Activated CD8-positive, alpha-beta memory T cell treated with anti-CD3 and anti-CD28 coated beads for 48 hours (primary cell): ENCODE measurements at places on chromosomes 1 and 21.
A peak's percentile ranks its signal among the peaks of the same experiment; 100 is the strongest.

DNA sequence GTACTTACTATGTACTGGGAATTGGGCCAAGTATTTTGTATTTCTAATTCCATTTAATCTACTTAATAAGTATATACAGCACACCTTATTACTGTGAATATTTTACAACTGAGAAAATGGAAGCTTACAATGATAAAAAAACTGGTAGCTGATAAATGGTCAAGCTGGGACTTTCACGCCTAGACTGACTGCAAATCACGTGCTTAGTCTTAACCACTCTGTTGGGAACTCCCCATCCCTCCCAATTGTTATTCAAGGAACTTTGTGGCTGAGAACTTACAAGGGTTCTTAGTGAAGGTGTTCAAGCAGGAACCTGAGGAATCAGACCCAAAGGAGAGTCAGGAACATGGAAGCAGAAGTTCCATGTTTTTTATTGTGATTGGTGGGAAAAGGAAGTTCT, 26.9 kb downstream of the CD84 start:
- DNase-seq, result no peak

- no peak for DNase-seq
Observed at GRCh38 chr1:201528631-201529252, 10.2 kb upstream of the NAV1 start.

GRCh38 chr1:9097947-9098705, 28.7 kb upstream of the SLC2A5 start:
- DNase-seq, result no peak

- DNase-seq, result no peak
Observed at GRCh38 chr1:207817166-207817565, 65.3 kb downstream of the CD46 start.

- DNase-seq, result no peak
Observed at GRCh38 chr1:98253145-98253544, 332.3 kb upstream of the DPYD start.

GRCh38 chr21:43880111-43880985, 15.3 kb downstream of the AGPAT3 start:
- DNase-seq, result no peak

DNA sequence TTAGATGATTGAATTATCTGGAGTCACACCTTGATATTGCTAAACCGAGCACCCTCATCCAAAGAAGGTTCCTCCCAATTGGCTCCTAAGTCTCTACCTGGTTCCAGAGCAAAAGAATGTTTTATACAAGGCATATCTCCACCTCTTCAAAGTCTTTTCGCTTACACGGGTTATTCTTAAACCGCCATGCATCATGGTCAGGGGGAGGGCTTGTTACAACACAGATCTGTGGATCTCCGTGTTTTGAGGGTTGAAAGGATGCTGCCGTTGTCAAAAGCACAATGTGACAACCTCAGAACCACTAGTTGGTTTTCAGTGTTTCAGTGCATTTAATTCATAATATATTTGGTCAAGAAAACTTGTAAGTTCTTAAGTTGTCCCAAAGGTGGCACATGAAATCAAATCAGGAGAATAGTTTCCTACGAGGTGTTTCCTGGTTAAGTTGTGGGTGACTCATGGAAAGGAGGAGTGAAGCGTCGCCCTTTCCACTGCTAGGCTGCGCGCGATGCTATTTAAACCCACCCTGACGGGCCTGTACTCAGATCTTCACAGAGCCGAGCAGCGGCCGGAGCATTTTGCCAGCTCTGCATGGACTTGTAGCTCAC, 1531.6 kb upstream of the TPTE start:
- no peak for DNase-seq

DNA sequence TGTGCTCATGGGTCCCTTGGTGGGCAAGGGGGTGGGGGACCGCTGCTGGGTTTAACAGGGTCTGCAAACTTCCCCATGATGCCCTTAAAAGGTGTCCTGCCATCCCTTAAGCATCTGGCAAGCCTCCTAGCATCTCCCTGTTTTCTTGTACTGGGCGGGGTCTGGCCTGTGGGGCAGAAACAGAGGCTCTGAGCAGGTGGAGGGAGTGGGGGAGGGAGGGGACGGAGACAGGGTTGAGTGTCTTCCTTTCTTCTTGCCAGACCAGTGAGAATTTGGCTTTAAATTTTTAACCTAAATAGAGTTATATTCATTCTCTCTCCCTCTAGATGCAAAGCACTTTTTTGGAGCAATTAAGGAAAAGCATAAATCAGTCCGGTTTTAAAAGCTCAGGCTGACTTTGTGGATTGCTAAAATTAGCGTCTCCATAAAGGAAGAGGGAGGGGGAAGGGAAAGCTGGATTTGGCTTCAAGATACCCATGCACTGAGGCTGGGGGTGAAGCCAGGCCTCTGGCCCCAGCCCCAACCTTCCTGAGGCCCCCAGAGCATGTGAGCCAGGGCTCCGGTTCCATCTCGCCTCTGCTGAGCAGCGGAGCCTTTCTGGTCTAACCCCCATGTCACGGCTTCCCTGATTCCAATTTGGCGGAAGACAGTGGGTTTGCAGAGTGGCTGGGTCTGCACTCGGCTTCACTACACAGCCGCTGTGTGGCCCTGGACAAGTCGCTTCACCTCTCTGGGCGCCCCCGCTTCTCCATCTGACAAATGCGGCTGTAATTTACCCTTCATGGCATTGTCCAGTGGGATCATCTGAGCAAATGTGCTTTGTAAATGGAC, 25.3 kb downstream of the IGSF21 start:
- no peak for DNase-seq

- no peak for DNase-seq
Observed at GRCh38 chr1:100130552-100131077, 2.1 kb downstream of the SASS6 start.

- no peak for DNase-seq
Observed at GRCh38 chr1:157315544-157315943, 177.3 kb upstream of the ETV3 start.

DNA sequence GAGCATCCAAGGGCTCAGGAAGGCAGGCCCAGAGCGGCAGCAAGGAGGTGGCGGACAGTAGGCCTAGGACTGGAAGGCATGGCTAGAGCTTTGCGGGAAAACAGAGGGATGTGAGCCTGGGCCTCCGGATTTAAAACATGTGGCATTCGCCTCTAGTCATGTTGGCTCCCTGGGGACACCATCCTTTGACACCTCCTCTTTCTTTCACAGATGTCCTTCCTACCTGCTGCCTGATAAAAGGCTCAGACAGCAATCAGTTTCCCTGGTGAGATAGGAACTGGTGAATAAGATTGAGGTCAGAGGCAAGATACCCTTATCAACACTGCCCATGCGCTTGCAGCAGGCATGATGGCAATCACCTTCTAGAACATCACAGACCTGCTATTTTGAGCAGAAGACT, 277.6 kb downstream of the SIPA1L2 start:
- DNase-seq, result no peak

DNA sequence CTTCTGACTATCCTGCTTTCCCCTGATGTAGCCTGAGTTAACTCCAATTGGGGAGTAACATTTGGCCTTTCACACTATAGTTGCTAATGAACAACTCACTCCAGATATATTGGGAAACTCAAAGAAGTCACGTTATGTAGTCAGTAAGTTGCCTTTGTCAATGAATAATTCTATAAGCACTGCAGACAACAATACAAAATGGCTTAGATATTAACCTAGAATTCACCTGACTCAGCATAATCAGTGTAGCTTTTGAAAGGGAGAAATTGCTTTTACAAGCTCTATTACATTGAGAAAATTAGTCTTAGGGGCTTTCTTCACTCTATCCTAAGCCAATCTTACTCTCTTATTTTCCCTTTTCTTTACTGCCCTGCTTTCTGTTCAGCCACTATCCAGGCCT, 303.5 kb upstream of the NR5A2 start:
- no peak for DNase-seq

- no peak for DNase-seq
Observed at GRCh38 chr1:179305450-179305849, 11.9 kb downstream of the SOAT1 start.

- peak; percentile 40 for DNase-seq
Observed at GRCh38 chr1:112674986-112675727, 698 bp downstream of the MOV10 start.

- no peak for DNase-seq
Observed at GRCh38 chr1:172167796-172168596, 252.5 kb upstream of the C1orf105 start.

DNA sequence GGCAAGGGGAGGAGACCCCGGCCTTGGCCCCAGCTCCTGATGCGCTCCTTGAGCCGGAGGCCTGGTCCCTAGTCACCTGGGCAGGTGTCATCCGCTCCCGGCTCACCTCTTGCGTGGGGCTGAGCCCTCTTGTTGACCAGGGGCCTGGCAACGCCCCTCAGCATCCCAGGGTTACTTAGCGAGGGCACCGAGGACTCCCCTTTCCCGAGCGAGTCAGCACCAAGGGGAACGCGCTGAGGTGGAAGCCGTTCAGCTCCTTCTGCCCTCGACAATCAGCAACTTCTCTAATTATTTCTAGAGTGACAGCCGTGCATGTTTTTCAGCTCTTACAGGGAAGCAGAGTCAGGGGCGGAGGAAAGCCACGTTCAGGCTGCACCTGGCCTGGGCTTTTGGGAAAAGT, 522 bp downstream of the SLC45A1 start:
- DNase-seq, result no peak

- DNase-seq, result no peak
Observed at GRCh38 chr1:93815366-93816110, 63.5 kb downstream of the DNTTIP2 start.

GRCh38 chr1:36479505-36480051, 3.1 kb downstream of the CSF3R start:
- DNase-seq, result no peak

- DNase-seq, result no peak
Observed at GRCh38 chr1:56284928-56285327, 294.4 kb downstream of the PLPP3 start.

DNA sequence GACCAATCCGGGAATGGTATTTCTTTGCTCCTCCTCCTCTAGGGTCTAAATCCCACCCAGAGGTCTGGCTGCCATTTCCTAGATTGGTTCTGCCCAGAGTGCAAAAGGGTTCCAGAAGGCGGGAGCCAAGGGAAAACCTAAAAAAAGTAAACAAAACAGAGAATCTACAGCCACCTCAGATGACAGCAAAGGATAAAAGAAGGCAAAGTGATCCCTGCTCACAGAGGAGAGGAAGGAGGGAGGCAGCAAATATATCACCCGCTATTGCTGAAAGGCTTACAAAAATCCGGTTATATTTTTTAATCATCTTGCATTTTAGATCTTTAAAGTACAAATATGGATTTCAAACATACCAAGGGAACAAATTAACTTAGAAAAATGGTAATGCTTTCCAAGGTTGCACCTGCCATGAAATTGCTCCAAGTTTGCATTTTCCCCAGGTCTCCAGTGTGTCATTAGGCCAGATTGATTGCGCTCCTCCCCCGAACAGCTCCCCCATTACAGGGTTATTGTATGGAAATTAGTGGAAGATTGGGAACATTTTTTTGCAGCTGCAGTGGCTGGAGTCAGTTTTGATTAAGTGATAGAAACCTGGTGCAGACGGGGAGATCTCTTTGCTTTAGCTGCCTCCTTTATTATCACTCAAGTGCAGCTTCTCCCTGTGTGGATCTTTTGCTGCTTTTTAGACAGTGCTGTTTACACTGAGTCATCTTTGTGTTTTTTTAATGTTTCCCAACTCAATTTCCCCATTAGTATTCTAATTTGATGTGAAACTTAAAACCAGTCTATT, 280.5 kb upstream of the CAMK1G start:
- DNase-seq, result no peak
